Heart right ventricle (tissue), 16 donors: ENCODE measurements at places on chromosomes 1 and 21. TPM values are rescaled to one million over a fixed set of nuclear protein-coding genes. Genes with fewer than 3 reads are reported as not detected.
A peak's percentile ranks its signal among the peaks of the same experiment; 100 is the strongest.

Gene PAPPA2
- 0.09 TPM for polyA plus RNA-seq

DNA sequence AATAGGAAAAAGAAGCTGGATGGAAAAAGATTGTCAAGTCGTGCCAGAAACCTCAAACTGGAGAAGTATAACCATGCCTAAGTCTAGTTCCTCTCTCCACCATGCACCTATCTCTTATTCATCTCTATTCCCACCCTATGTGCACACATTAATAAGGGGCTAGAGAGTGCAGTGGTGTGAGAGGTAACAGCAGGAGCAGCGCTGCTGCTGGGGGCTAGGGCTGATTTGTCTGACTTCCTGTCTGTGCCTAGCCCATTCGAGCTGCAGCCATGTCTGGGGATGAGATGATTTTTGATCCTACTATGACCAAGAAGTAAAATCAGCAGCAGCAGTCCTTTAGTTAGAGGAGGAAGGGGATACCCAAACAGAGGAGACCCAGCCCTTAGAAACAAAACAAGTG, 43.0 kb downstream of the TRIM33 start:
- H3K27me3 ChIP-seq = no peaks in the 10 kb centered on the region
- H3K4me3 ChIP-seq = no peak overlapping the region
- peaks cover 3% of the 10 kb centered on the region for H3K36me3 ChIP-seq

Gene HSD3B1
- not detected for polyA plus RNA-seq

GRCh38 chr1:1683104-1683905, 9.3 kb downstream of the SLC35E2B start:
- H3K27ac ChIP-seq = no peak overlapping the region
- no peak for DNase-seq
- peaks cover 12% of the 10 kb centered on the region for H3K4me1 ChIP-seq
- peaks cover 5% of the 10 kb centered on the region for H3K36me3 ChIP-seq

Gene SH2D5
- 6.4 TPM for polyA plus RNA-seq

DNA sequence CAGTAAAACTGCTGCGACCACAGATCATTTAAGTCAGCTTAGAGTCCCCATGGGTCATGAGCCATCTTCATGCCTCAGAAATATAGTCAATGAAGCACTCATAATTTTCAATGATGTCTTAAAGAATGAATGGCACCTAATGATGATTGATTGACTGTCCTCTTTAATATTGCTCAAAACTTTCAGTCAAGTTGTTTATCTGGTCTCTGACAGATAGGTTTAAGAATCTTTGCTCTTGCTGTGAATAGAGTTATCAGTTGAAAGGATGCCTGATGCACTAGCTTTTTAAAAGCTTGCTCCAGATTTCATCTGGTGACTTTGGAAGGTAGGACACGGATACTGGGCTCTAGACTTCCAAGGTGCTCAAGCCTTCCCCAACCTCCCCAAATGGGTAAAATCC, 45.1 kb downstream of the COLGALT2 start:
- H3K4me1 ChIP-seq = peaks cover 23% of the 10 kb centered on the region
- no peak overlapping the region for H3K27ac ChIP-seq
- DNase-seq = no peak
- no peak overlapping the region for H3K4me3 ChIP-seq
- H3K36me3 ChIP-seq = no peaks in the 10 kb centered on the region

DNA sequence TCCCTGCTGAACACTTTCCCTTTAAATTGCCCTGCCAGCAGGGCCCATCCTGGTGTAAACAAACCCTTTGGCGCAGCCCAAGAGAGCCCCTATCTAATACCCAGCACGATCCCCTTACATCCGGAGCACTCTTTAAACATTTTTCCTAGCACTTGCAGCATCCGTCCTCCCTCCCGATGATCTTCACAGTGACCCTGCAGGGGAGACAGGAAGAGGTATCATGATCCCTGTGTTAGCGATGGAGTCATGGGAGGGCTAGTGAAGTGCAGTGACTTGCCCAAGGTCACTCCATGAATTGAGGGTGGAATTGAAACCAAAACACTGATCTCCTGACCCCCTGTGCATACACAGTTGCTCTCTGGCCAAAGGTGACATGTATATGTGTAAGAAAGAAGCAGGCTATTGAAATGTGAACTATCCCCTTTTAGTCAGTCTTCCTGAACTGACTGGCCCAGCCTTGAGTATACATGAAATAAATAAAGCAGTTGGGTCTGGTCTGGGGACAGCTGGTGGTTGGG, 9.8 kb upstream of the KCNQ4 start:
- H3K27me3 ChIP-seq = no peaks in the 10 kb centered on the region
- no peak for DNase-seq
- H3K4me3 ChIP-seq = no peak overlapping the region

- H3K36me3 ChIP-seq = no peaks in the 10 kb centered on the region
- DNase-seq = no peak
- H3K4me1 ChIP-seq = peaks cover 98% of the 10 kb centered on the region
- peak overlapping the region; percentile 79 for H3K27ac ChIP-seq
Measured at GRCh38 chr1:21922090-21923013, 14.8 kb downstream of the HSPG2 start.

GRCh38 chr1:211697356-211697755, 21.9 kb upstream of the NEK2 start:
- no peaks in the 10 kb centered on the region for H3K4me1 ChIP-seq
- H3K36me3 ChIP-seq = no peaks in the 10 kb centered on the region
- peaks cover 8% of the 10 kb centered on the region for H3K27me3 ChIP-seq
- H3K27ac ChIP-seq = no peak overlapping the region
- H3K4me3 ChIP-seq = no peak overlapping the region

Gene THEM5
- polyA plus RNA-seq = not detected

DNA sequence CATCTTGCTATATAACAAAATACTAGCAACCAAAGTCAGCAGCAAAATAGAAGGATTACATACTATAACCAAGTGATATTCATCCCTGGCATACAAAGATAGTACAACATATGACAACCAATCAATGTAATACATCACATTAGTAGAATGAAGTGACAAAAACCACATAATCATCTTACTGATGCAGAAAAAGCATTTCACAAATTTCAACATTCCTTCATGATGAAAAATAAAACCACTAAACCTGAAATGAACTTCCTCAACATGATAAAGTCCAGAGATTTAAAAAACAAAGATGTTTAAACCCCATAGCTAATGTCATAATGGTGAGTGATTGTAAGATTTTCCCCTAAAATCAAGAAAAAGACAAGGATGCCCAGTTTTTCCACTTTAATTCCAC, 18.6 kb downstream of the RO60 start:
- H3K27ac ChIP-seq = no peak overlapping the region
- H3K27me3 ChIP-seq = no peaks in the 10 kb centered on the region
- H3K36me3 ChIP-seq = peaks cover 72% of the 10 kb centered on the region
- H3K4me3 ChIP-seq = no peak overlapping the region

DNA sequence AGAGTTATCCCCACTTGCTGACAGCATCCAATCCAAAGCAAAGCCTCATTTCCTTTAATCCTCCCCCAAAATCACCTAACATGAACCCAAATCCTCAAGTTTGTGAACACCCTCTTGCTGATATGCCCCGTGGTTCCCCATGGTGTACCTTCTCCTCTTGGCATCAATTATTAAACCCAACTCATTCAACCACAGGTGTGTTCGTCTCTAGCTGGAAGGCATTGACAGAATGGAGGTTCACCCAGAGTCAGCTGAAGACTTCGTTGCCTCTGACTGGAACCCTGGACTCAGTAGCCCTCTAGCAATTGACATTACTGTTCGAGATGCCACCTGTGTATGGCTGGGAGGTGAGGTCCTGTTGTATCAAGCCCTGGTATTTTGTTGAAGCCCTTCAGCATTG, 22.8 kb downstream of the SLC30A10 start:
- no peak overlapping the region for H3K27ac ChIP-seq
- no peaks in the 10 kb centered on the region for H3K27me3 ChIP-seq
- no peak overlapping the region for H3K4me3 ChIP-seq
- H3K36me3 ChIP-seq = no peaks in the 10 kb centered on the region
- DNase-seq = no peak

DNA sequence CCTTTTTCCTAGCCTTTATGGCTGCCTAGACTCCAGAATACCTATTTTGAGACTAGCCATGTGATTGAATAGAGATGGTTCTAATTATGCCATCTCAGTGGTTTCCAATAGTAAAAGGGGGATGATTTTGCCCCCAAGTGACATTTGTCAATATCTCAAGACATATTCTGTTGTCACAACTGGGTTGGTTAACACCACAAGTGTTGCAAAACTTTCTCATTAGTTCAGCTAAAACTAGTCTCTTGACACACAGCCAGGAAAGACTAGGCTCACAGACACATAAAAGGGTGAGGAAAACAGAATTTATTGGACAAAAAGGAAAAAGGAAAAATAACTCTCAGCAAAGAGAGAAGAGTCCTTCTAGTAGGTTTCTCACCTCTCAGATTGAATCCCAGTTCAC, 39.9 kb upstream of the GBP5 start:
- peaks cover 28% of the 10 kb centered on the region for H3K4me1 ChIP-seq
- DNase-seq = no peak
- no peak overlapping the region for H3K27ac ChIP-seq
- no peak overlapping the region for H3K4me3 ChIP-seq
- no peaks in the 10 kb centered on the region for H3K27me3 ChIP-seq

Gene CYB5RL
- 0.99 TPM for polyA plus RNA-seq

DNA sequence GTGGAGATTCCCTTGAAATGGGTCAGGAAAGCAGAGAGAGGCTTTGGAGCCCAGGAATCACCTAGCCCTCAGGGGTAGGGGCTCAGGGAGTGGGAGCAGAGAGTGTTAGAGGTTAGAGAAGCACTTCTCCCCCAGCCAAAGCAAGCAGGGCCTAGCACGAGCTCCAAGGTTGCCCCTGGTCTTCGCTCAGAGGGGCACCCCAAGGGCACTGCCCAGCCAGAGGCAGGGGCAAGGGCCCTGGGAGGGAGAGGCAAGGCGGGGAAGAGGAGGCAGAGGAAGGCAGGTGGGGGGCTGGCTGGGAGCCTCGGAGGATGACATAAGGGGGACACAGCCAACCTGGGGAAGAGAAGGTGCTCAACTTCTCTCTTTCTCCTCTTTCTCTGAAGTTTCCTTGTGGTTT, 71.9 kb downstream of the CASZ1 start:
- no peak for DNase-seq
- H3K4me1 ChIP-seq = peaks cover 53% of the 10 kb centered on the region
- H3K4me3 ChIP-seq = no peak overlapping the region
- no peaks in the 10 kb centered on the region for H3K36me3 ChIP-seq
- peak overlapping the region; percentile 89 for H3K27ac ChIP-seq

DNA sequence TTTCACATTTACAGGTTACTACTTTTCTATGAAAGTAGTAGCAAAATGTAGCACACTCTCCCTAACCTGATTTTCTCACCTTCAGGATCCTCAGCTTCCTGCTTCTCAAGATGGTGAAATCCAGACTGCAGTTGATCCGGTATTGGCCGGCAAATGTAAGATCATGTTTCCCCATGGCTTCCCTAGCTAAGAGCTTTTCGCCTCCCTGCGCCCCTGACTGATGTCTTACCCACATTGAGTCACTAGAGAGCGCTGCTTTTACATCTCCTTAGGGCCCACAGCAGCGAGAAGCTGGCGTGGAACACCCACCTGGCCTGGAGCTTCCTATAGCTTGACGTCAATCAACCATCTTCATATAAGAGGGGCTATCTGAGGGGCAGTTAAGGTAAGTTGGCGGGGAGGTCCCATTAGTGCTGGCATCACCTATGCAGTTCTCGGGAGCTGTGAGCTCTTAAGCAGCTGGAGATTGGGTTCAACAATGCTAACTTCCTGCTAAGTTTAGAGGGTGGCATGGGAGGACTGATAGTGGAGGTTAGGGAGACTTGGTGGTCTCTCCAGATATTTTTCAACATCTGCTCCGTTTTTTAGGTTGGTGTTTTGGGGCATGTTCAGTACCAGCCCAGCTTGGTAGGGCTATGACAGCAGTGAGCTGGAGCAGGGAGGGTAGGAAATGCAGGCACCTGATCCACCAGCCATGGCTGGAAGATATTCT, 5.5 kb downstream of the PTPN7 start:
- H3K4me3 ChIP-seq = no peak overlapping the region
- H3K27me3 ChIP-seq = no peaks in the 10 kb centered on the region
- no peak overlapping the region for H3K27ac ChIP-seq

DNA sequence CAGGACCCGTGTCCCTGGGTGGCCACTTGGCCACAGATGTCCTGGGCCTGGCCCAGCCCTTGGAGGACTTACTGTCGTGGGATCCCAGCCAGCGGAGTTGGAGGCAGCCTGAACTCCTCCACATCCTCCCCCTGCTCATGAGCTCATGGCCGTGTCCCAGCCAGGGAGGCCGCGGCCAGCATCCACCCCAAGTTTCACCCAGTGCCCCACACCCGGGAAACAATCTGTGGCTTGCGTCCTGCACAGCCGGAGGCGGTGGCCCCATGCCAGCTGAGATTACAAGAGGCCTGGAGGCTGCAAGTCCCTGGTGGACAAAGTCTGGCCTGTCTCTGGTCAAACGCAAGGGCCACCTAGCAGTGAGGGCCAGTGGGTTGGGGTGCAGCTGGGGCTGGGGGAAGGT, 27.5 kb upstream of the TMEM52 start:
- H3K27ac ChIP-seq = no peak overlapping the region
- peaks cover 4% of the 10 kb centered on the region for H3K27me3 ChIP-seq
- H3K36me3 ChIP-seq = no peaks in the 10 kb centered on the region
- no peak overlapping the region for H3K4me3 ChIP-seq
- H3K4me1 ChIP-seq = no peaks in the 10 kb centered on the region

Gene NECTIN4
- not detected for polyA plus RNA-seq

Gene ITLN2
- polyA plus RNA-seq = not detected

- no peak for DNase-seq
- H3K27ac ChIP-seq = no peak overlapping the region
- no peaks in the 10 kb centered on the region for H3K27me3 ChIP-seq
- H3K4me3 ChIP-seq = no peak overlapping the region
Measured at GRCh38 chr1:100714599-100714998, 4.9 kb upstream of the VCAM1 start.

GRCh38 chr1:32966900-32967299, 2.3 kb upstream of the RNF19B start:
- H3K4me1 ChIP-seq = peaks cover 18% of the 10 kb centered on the region
- no peak for DNase-seq
- no peak overlapping the region for H3K4me3 ChIP-seq
- H3K27me3 ChIP-seq = no peaks in the 10 kb centered on the region

Gene GPR3
- polyA plus RNA-seq = 0.29 TPM

- H3K27ac ChIP-seq = peak overlapping the region; percentile 77
- peaks cover 36% of the 10 kb centered on the region for H3K4me1 ChIP-seq
- peaks cover 14% of the 10 kb centered on the region for H3K36me3 ChIP-seq
- peak; percentile 38 for DNase-seq
- no peak overlapping the region for H3K4me3 ChIP-seq
Measured at GRCh38 chr21:46295177-46295770, 9.1 kb downstream of the YBEY start.

Gene SEMA4A
- 2.0 TPM for polyA plus RNA-seq

GRCh38 chr1:14681182-14681581, 82.7 kb downstream of the KAZN start:
- H3K36me3 ChIP-seq = no peaks in the 10 kb centered on the region
- no peaks in the 10 kb centered on the region for H3K4me1 ChIP-seq
- H3K27ac ChIP-seq = no peak overlapping the region
- DNase-seq = no peak
